Activated CD4-positive, alpha-beta T cell treated with anti-CD3 and anti-CD28 coated beads for 4 hours (primary cell): ENCODE measurements at places on chromosomes 12 and 14.

GRCh38 chr12:113171543-113171942, 13.7 kb downstream of the DDX54 start:
- no peak for DNase-seq

DNA sequence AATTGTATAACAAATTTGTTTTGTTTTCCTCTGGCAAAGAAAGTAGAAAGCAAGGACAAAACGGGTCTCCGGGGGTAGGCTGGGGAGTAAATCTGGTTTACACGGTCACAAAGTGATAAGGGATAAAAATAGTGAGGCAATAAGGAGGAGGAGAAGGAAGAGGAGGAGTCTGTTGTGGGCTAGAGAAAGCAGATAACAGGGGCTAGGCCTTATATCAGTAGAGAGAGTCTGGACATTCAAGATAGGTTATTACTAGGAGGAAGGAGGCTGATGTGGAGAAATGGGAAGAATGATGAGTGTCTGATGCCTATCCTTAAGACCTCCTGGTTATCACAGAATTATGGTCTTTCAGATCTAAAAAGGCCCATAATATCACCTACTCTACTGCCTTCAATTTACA, 83.2 kb upstream of the SSTR1 start:
- DNase-seq: no peak

GRCh38 chr12:132986885-132987225, 688 bp downstream of the ZNF26 start:
- DNase-seq: no peak

GRCh38 chr14:89399594-89400068, 17.4 kb downstream of the FOXN3 start:
- no peak for DNase-seq

DNA sequence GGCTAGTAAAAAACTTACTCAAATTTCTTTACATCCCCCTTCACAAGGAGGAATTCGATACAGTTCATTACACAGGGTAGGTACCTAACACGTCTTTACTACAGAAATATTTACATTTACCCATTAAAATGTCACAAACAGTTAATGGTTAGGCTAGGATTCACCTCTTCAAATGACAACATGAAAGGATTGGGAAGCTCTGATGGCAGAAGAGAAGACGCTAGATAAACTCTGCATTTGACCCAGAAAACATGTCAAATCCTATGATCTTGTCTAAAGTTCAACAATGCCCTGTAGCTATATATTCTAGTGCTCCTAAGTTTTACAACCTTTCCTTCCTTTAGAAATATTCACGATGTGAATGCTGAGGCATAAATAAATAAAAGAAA, 64.8 kb downstream of the DENND5B start:
- DNase-seq: no peak

- DNase-seq: no peak
Observed at GRCh38 chr14:62694075-62694474, 351.2 kb downstream of the KCNH5 start.

- no peak for DNase-seq
Observed at GRCh38 chr12:15939111-15939510, 28.0 kb downstream of the DERA start.

- DNase-seq: no peak
Observed at GRCh38 chr12:44509471-44509870, 366.6 kb downstream of the NELL2 start.

- no peak for DNase-seq
Observed at GRCh38 chr14:104813286-104813685, 12.4 kb downstream of the ZBTB42 start.

GRCh38 chr12:32146074-32146873, 39.6 kb downstream of the BICD1 start:
- no peak for DNase-seq

DNA sequence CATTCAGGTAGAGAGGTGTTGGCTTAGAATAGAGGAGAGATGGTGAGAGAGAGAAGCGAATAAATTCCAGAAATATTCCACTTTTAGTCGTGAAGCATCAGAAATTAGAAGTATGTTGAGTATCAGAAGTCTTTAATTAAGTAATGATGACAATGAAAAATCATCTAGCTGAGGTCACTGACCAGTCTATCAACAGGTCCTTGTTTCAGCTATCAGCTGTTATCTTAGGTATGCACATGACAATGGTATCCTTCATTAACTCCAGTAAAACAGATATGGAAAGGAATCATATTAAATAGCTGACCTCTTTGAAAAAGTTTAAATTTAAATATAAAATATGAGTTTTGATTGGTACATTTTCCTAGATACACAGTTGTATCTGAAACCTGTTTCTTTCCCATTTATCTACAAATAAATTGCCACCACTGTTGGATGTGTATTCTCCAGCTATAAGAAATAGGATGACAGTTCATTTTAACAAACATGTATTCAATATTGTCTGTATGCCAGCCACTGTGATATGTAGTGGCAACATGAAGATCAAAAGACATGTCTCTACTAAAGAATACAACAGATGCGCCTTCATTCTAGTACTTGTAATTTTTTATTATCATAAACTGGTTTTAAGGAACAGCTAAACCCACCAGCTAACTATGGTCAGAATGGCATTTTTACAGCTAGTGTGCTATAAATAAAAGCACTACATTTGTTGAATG, 424.2 kb upstream of the DCN start:
- no peak for DNase-seq

- no peak for DNase-seq
Observed at GRCh38 chr12:96571101-96571862, 81.9 kb downstream of the CFAP54 start.

GRCh38 chr12:20643822-20644221, 51.3 kb upstream of the SLCO1C1 start:
- no peak for DNase-seq

GRCh38 chr14:89201645-89202044, 215.4 kb downstream of the FOXN3 start:
- no peak for DNase-seq
